Psoas muscle (tissue), 8 donors: ENCODE measurements at places on chromosomes 3 and 15. TPM values are rescaled to one million over a fixed set of nuclear protein-coding genes. Genes with fewer than 3 reads are reported as not detected.

SLC6A1 gene
- polyA plus RNA-seq: 0.27 TPM

MESP2 gene
- polyA plus RNA-seq: 0.20 TPM

SLC22A13 gene
- polyA plus RNA-seq: 0.29 TPM

GPR149 gene
- not detected for polyA plus RNA-seq

ARPP21 gene
- polyA plus RNA-seq: 99.9 TPM

GP5 gene
- not detected for polyA plus RNA-seq

CACNA2D3 gene
- 2.7 TPM for polyA plus RNA-seq

CMTM7 gene
- polyA plus RNA-seq: 1.9 TPM

PRR23B gene
- not detected for polyA plus RNA-seq

IGSF11 gene
- 7.4 TPM for polyA plus RNA-seq

RTP1 gene
- not detected for polyA plus RNA-seq

HTR3D gene
- not detected for polyA plus RNA-seq

PRR23A gene
- polyA plus RNA-seq: not detected

CYP1A1 gene
- polyA plus RNA-seq: 3.0 TPM

STRIT1 gene
- polyA plus RNA-seq: 1,075 TPM

ZNF860 gene
- 0.08 TPM for polyA plus RNA-seq

GXYLT2 gene
- 0.16 TPM for polyA plus RNA-seq

NR1I2 gene
- 0.03 TPM for polyA plus RNA-seq

DUOXA2 gene
- not detected for polyA plus RNA-seq

ADPRH gene
- polyA plus RNA-seq: 5.2 TPM
